ENCODE measurements at places on chromosomes 1 and 21.

GRCh38 chr1:32341186-32341757, 5.2 kb upstream of the MARCKSL1 start:
- no peak for DNase-seq

DNA sequence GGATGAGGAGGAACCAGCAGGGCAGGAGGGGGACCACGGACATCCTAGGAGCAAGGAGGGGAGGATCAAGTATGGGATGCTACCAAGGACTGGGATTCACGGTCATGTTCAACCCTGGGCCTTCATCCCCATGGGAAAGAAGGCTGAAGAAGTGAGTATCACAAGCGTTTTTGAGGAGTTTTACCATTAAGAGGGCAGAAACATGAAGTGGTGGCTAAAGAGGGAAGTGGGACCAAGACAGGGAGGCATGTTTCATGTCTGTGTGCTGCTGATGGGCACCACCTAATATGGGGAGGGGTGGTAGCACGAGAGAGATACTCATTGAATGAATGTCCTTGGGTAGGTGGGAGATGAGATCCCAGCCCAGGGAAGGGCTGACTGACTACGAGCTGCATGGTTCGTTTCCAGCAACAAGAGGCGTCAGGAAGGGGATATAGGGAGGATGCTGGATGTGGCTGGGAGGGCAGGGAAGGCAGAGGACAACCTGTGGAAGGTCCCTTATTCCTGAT, 11.3 kb upstream of the LSS start:
- DNase-seq = no peak

- DNase-seq = no peak
These were observed 97.4 kb downstream of the SYF2 start for GRCh38 chr1:25134801-25135461.

DNA sequence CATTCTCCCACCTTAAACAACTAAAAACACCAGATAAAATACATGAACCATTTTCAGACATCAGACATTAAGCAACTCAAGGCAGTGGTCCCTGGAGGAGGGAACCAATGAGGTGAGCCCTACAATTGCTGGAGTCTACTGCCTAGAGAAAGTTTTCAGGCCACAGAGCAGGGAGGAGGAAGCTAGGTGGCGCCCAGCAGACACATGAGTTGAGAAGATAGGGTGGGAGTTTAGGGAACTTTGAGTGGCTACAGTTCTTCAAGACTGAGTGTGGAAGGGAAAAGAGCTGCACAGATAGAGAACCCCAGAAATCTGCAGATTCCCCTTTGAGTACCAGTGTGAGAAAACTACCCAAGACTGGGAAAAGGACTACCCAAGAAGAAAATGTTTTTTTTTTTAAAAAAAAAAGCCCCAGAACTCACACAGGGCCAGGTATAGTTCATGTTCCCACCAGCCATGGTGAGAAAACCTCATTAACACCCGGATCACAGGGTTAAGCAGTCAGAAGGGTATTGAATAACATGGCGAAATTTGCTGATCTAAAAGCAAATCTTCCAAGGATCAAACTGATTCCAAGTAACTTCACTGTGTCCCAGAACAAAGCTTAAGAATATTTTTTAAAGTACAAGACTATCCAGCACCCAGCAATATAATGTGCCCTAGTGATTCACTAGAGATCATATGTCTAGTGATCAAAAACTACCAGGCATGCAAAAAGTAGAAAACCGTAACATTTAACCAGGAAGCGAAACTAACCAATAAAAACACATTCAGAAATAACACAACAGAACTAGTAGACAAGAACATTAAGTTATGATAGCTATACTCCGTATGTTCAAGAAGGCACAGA, 12.0 kb downstream of the ALDH9A1 start:
- DNase-seq = no peak

- no peak for DNase-seq
These were observed 768 bp downstream of the EDARADD start for GRCh38 chr1:236394879-236395229.

GRCh38 chr1:115676498-115677181, 34.9 kb downstream of the VANGL1 start:
- no peak for DNase-seq

GRCh38 chr21:30340714-30341573, 3.5 kb upstream of the KRTAP27-1 start:
- peak; percentile 56 for DNase-seq

- no peak for DNase-seq
These were observed 87.3 kb downstream of the NFIA start for GRCh38 chr1:61169634-61170033.

DNA sequence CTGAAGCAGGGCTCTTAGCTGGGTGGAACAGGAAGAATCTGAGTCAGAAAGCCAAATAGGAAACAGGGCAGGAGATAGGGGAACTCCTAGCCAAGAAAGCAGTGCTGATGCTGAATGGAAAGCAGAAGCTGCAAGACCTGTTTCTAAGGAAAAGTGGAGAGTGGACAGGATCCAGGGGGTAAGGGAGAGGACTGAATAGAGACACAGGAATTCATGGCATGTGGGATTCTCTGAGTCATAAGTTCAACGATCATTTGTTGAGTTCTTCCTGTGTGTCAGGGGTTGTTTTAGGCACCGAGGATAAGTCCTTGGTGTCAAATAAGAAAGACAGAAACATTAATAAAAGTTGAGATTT, 153.8 kb upstream of the FGGY start:
- peak; percentile 74 for DNase-seq

- peak; percentile 23 for DNase-seq
These were observed 507 bp downstream of the GLIS1 start for GRCh38 chr1:53738205-53739108.

DNA sequence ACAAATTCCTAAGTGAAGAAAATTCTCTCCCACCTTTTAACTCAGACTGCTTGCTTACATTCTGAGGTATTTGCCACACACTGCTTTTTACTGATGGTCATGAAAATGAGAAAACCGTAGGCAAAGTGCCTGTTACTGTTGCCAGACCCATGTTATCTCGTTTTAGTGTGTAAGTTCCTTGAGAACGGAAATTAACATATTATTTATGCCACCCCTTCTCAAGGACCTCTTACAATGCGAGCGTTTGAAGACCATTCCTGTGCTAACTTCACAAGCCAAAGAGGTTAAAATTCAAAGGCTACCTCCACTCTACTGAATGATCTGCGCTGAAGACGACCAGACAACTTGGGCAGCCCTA, 509 bp downstream of the NVL start:
- no peak for DNase-seq

DNA sequence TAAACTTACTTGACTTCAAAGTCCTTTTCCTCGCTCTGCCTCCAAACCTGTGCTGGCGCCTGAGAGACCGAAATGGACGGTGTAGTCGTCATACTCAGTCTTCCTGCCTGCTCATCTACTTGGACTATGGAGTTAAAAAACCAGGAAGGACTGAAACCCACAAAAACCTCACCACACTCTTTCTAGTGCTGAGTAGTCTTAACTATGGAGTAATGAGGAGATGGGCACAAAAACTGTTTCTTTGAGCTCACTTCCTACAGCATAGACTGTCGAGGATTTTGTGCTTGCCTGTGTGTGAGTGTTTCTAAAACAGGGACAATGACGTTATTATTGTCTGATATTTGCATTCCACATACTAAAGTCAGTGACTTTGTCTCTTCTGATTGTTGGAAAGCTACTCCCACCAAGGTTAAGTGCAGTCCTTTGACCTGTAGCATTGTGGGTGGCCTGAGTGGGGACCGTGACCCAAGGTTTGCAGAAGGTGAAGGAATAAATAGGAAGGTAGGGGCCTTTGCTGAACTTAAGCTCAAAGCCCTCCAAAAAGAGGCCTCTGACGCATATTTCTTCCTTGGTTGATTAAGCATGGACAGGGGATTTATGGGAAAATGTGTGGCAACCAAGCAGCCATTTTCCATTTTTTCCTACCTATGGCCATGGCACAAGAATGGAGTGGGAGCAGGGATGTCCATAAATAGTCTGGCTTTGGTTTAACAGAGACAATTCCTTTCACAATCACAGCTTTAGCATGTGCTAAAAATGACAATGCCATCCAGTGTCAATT, 109.6 kb downstream of the ZBTB18 start:
- DNase-seq = no peak

DNA sequence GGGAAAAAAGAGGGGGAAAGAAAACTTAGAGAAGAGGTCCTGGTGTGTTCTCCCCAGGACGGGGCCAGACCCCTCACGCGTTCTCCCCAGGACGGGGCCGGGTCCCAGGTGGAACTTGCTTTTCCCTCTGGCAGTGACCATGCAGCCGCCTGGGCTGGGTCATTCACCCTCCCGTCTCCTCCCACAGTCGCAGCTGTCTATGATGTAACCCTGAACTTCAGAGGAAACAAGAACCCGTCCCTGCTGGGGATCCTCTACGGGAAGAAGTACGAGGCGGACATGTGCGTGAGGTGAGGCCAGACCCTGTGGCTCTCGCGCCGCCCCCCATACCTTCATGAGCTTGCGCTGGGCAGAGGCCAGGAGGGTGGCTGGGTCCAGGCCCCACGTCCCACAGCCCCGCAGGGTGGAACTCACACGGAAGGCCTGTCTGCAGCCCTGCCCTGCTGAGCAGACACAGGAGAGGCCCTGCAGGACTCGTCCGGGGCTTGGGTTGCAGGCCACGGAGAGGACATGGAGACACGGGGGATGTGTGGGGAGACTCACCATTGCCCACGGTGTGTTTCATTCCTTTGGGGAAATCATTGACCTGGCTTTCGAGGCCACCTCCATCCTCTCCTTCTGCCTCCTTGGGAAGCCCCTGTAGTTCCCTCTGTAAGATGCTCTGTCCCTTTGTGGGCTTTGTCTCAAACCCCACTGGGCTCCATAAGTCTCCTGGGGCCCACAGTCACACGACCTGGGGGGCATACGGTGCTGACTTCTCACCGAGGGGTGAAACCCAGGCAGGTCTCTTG, 40.7 kb upstream of the TRAPPC10 start:
- no peak for DNase-seq

- DNase-seq = no peak
These were observed 45.9 kb downstream of the ARHGEF16 start for GRCh38 chr1:3500265-3500835.

DNA sequence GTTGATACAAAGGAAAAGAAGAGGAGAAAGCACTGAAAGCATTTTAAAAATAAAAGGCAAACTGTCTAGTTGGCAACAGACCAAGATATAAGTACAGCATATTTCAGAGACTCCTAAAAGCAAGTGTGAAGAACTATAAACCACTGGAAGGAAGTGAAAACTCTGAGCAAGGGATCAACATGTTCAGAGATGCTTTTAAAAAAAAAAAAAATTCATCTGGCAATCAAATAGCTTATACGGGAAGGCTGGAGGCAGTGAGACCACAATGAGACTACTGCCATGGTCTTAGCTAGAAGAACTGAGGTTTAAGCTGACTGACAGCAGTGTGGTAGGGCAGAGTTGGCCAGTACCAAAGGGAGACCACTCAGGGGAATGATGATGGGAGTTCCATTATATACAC, 124.3 kb downstream of the VAV3 start:
- DNase-seq = no peak

DNA sequence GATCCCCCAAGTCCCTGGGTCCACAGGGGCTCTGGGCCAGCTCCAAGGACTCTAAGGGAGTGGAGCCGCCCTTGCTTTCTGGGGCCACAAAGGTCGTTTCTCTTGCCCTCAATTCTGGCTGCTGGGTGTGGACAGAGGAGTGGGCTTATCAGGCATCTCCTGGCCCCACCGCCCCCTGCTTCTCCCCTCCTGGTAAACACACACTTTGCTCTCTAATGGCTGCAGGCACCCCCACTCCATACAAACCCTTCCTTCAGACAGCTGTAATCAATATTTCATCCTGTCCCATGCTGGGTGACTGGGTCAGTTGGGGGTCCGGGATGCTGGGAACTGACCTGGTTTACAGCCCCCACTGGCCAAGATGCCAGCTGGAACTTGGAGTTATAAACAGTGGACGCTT, 67.5 kb downstream of the PRDM16 start:
- no peak for DNase-seq

GRCh38 chr1:109650609-109651008, 5.3 kb upstream of the GSTM4 start:
- no peak for DNase-seq

- no peak for DNase-seq
These were observed 9.7 kb downstream of the TLR5 start for GRCh38 chr1:223133306-223133823.

- no peak for DNase-seq
These were observed at the start of gene TMPRSS15 for GRCh38 chr21:18403735-18404450. Gene TMPRSS15 (minus strand): TSS chr21:18403785. CDS start chr21:18403622, 163 bp downstream.

GRCh38 chr21:29163341-29164115, 33.1 kb downstream of the MAP3K7CL start:
- no peak for DNase-seq

GRCh38 chr1:28354121-28354520, 15.4 kb upstream of the PHACTR4 start:
- no peak for DNase-seq

DNA sequence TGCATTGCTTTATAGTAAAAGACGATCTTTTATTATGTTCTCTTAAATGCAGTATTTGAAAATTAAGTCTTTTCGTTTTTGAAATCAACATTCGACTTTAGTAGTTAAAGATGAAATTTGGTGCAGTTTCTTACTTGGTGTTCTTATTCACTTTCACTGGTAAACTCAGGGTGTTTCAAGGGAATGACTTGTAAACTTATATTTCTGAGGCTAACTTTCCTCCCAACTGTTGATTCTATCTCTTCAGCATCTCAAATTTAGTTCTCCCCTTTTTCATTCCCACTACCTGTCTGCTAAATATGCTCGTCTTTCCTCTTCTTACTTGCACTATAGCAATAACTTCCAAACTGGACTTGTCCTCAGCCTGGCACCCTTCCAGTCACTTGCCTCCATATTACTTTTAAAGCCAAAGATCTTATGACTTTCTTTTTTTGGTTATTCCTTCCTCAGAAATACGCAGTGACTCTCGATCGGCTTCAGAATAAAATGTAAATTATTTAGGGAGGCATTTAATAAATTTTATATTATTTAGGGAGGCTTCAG, 988 bp downstream of the SLC35A3 start:
- DNase-seq = no peak

DNA sequence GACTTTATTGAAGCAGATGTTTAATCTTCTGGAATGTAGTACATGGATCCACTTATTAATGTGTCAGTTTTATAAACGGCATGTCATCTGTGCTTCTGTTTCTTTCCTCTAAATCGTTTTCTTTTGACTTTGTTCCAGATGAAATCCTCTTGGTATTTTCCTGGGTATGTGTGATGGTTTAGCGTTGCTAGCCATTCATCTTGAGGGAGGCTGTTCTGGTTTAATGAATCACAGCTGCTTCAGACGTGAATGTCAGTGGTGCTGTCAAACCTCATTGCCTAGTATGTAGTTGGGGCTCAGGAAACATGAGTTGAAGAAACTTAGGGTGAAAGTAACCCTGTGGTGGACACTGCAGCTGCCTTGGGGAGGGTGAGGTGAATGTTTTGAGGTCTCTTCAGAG, 33.2 kb downstream of the KCNK1 start:
- DNase-seq = no peak

GRCh38 chr1:27038020-27038419, 25.4 kb upstream of the TENT5B start:
- no peak for DNase-seq

Measured in hepatocyte (in vitro differentiated cells).